ENCODE measurements at places on chromosomes 4 and X.

GRCh38 chrX:118807151-118808017 is 16.2 kb upstream of the ZCCHC12 start:
- no peak for DNase-seq

DNA sequence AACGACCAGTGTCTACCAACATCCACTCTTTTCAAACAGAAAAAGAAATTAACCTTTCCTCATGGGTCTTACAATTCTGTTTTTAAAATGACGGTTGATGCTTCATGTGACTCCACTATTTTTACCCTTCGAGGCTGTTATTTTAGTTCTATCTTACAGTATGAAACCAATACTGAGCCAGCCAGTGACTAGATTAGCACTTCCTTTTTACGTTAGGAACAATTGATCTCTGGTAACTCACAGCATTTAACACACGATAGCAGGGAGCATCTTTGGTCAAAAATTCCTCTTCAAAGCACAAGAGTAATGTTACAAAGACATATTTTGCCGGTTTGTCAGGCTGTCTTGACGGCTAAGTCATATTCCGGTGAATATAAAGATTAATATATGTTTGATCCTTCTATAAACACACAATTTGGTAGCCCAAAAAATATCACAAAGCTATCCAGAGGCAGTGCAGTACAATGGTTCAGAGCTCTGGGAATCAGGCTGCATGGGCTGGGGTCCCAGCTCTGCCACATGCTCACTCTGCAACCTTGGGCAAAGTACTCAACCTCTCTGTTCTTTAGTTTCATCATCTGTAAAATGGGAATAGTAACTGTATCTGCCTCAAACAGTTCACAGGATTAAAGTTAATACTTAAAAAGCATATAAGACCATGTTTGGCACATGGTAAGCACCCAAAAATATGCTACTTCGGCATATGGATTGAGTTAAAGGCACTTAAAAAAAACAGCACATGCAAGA is 62.9 kb upstream of the TXK start:
- DNase-seq: no peak

GRCh38 chr4:140884431-140885058 is 128.4 kb upstream of the TBC1D9 start:
- DNase-seq: no peak

DNA sequence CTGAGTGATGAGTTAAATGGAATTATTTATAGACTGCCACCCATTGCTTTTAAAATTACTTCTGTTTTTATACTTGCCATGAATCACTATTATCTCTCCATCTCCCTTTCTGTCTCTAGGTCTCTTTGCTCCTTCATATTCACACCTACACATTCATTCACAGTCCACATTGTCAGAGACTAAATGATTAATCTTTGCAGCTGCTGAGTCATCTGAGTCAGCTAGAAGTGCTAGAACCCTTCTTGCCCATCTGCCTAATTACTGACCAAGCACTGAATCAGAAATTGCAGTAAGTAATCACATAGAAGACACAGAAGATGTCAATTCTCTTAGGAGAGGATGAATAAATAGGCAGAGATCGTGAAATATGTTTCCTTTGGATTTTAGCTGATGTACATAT is 31.6 kb upstream of the RPS6KA6 start:
- no peak for DNase-seq

DNA sequence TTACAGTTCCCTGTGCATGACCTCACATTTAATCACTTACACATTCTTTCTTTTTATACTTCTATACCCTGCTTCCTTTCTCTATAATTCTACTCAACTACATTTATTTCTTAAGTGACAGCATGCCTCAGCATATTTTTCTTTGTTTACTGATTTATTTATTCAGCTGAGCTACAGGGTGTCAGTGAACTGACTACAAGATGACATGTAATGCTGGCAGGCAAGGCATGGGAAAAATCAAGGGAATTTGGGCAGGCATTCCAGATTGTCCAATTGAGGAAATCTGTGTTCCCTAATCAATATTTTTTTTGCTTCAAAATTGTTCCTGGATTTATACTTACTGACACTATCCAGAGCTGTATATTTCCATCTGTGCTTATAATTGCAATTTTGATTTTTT is 875.5 kb downstream of the C4orf33 start:
- no peak for DNase-seq

GRCh38 chr4:151933122-151933827 is 172.5 kb upstream of the GATB start:
- no peak for DNase-seq

- no peak for DNase-seq
These were observed 14.4 kb downstream of the UVSSA start for GRCh38 chr4:1361431-1361830.

Measured in omental fat pad (tissue), 4 donors.